ENCODE measurements at places on chromosomes 3 and 15.

GRCh38 chr3:33577588-33577987 lies 137.4 kb upstream of the UBP1 start:
- no peak for DNase-seq

DNA sequence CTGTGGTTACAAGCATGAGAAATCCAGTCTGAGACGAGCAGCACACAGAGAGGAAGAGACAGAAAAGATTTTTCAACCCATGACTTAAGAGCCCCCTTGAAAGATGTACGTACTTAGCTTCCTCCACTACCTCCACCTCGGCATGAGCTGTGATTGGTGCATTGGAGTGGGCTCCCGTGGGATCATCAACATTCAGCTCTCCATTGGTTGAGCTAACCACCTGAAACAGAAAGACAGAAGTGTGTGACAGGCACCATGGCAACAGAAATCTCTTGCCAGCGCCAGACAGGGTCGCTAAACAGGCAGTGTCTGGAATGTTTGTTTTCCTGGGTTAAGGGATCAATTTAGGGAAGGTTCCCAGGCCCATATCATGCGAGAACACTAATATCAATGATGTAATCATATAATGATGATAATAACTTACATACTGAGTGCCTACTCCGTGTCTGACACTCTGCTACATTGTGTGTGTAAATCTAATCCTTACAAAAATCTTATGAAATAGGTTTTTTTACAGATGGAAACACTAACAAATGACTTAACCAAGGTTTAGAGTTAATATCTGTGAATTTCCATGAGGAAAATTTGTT lies 17.5 kb upstream of the PPIB start:
- DNase-seq = no peak

GRCh38 chr15:100880139-100880896 lies 687 bp downstream of the ALDH1A3 start:
- DNase-seq = peak; percentile 53

GRCh38 chr3:135310317-135310716 lies 515.3 kb downstream of the EPHB1 start:
- no peak for DNase-seq

- no peak for DNase-seq
Measured at GRCh38 chr3:16834214-16834613, 50.5 kb upstream of the PLCL2 start.

All from WTC11 (cell line).